ENCODE measurements at places on chromosomes 6 and 20.

GRCh38 chr6:161727083-161727833, 453.4 kb upstream of the AGPAT4 start:
- DNase-seq, result no peak

- no peak for DNase-seq
These were observed 86.8 kb downstream of the ZFP64 start for GRCh38 chr20:52104546-52105441.

DNA sequence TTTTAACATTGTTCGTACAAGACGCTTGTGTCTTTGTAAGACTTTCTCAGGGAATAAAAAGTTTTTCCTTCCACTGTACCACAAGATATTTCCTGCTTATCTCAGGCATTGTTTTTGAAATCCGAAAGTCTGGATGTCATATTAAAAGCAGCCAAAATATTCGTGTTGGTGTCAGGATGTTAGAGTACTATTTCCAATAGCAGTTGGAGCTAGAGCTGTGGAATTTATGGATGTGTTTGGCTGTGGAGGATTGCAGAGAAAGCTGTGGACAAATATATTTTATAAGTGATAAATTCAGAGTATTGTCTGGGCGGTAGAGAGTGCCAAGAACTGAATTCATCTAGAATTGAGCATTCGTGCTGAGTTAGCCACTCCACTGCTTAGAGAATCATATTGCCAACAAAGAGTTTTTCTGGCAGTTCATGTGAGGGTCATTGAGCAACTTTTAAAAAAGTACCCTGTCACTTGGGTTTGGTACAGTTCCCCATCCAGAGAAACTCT, 57.7 kb downstream of the ZDHHC14 start:
- DNase-seq, result no peak

- no peak for DNase-seq
These were observed 82.5 kb downstream of the PREX1 start for GRCh38 chr20:48745330-48745729.

DNA sequence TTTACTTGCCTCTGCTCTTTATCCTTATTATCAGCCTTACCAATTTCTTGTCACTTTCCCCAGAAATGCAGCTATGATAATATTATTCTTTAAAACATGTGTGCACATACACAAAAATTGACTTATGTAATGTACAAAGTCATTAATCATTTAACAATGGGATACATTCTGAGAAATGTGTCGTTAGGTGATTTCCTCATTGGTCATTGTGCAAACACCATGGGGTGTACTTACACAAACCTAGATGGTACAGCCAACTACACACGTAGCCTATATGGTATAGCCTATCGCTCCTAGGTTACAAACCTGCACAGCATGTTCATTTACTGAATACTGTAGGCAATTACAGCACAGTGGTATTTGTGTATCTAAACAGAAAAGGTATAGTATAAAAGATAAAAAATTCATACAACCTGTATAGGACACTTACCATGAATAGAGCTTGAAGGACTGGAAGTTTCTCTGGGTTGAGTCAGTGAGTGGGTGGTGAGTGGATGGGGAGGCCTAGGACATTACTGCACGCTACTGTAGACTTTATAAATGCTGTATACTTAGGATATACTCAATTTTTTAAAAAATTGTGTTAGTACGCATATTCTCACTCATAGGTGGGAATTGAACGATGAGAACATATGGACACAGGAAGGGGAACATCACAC, 56.9 kb downstream of the HIVEP1 start:
- no peak for DNase-seq

GRCh38 chr6:14647357-14647756, 529.8 kb downstream of the CD83 start:
- DNase-seq, result no peak

DNA sequence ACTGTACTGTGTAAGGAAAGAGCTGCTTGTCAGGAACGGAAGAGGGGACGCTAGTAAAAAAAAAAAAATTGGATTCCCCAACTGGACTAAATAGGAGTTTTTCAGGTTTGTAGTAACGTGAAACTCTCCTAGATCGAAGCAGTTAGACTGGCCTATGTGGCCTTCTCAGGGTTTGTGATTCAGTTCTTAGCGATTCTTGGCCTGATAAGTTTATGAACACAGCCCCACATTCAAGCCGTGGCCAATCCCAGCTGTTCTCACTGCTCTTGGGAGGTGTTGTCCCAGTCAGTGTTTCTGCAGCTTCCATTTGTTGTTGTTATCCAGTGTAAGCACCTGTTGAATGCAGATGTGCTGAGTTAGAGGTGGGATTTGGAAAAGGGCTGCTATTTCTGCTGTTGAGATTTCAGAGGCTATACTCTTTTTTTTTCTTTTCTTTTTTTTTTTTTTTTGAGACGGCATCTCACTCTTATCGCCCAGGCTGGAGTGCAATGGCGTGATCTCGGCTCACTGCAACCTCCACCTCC, 29.7 kb downstream of the TAF8 start:
- DNase-seq, result no peak

All from astrocyte of the cerebellum (primary cell).